ENCODE measurements at places on chromosomes 3 and 15. TPM values are rescaled to one million over a fixed set of nuclear protein-coding genes. Genes with fewer than 3 reads are reported as not detected.

DNA sequence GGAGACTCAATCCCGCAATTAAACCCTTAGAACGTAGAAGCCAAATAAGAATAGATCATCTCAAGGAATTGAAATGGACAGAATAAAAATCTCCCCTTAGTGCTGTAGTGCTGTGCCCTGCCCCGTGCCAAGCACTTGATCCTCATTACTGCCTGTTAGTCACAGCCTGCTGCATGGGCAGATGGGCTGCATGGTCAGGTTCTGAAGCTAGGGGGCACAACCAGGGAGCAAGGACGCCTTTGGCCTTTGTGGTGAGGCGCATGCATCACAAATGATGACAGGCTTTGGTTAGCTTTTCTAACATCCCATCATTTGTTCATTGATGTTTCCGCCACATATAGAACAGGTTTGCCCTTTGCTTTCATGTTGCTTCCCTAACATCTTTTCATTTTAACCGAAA, 336.3 kb upstream of the ADAMTS9 start:
- no peaks in the 10 kb centered on the region for H3K27me3 ChIP-seq
- DNase-seq: no peak
- no peaks in the 10 kb centered on the region for H3K4me1 ChIP-seq
- no peak overlapping the region for H3K4me3 ChIP-seq
- no peaks in the 10 kb centered on the region for H3K36me3 ChIP-seq

Gene ACKR4
- 15.5 TPM for total RNA-seq

DNA sequence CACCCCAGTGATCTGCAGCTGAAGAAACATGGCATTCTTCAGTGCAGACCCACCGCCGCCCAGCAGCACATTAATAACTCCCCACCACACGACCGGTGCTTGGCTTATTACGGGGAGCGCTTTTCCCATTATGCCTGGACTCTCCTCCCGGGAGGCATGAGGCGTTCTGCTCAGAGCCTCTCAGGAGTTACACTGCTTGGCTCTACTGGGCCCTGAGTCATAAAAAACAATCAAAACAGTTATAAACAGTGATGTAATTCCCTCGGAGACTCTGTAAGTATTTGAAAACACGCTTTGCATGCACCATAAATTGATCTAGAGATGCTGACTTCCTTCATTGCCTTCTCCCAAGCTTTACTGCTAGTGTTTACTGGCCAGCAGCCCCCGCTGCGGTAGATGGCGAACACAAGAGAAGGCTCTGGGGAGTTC, 77.1 kb upstream of the SNRPA1 start:
- H3K4me1 ChIP-seq: no peaks in the 10 kb centered on the region
- no peaks in the 10 kb centered on the region for H3K27me3 ChIP-seq
- no peak for DNase-seq
- no peak overlapping the region for H3K4me3 ChIP-seq
- no peaks in the 10 kb centered on the region for H3K36me3 ChIP-seq
- no peak overlapping the region for H3K27ac ChIP-seq

GRCh38 chr3:13080591-13080990, 7.4 kb upstream of the IQSEC1 start:
- DNase-seq: peak; percentile 94
- H3K27ac ChIP-seq: no peak overlapping the region
- no peaks in the 10 kb centered on the region for H3K27me3 ChIP-seq
- H3K4me3 ChIP-seq: no peak overlapping the region
- no peaks in the 10 kb centered on the region for H3K4me1 ChIP-seq

DNA sequence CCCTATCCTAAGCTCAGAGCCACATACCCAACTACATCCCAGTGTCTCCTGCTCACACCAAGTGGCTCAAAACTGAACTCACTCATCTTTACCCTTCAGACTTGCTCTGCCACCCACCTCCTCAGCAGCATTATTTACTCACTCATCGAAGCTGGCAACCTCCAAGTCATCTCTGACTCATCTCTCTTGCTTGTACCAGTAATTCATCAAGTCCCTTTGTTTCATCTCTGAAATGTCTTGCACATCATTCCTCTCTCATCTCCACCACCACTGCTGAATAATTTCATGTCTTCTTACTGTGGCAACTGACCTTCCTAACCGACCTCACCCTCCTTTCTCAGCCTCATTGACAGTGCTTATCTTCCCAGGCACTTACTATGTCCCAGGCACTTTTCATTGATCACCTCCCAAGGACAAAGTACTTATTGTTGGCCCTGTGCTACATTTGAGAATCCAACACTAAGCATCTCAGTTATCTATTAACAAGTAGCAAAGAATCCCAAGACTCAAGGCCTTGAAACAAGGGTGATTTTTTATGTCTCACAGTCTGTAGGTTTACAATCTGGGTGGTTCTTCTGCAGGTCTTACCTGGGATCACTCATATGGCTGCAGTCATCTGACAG, 82.0 kb downstream of the MRPL46 start:
- H3K27me3 ChIP-seq: no peaks in the 10 kb centered on the region
- H3K4me3 ChIP-seq: no peak overlapping the region
- H3K27ac ChIP-seq: no peak overlapping the region
- DNase-seq: no peak
- no peaks in the 10 kb centered on the region for H3K4me1 ChIP-seq

- no peak overlapping the region for H3K27ac ChIP-seq
- H3K4me1 ChIP-seq: no peaks in the 10 kb centered on the region
- DNase-seq: no peak
Observed at GRCh38 chr3:53794597-53794996, 51.6 kb downstream of the CHDH start.

GRCh38 chr15:34318277-34319079, 19.1 kb downstream of the SLC12A6 start:
- H3K27ac ChIP-seq: peak overlapping the region; percentile 61
- H3K4me1 ChIP-seq: peaks cover 4% of the 10 kb centered on the region
- no peaks in the 10 kb centered on the region for H3K36me3 ChIP-seq
- H3K4me3 ChIP-seq: peak overlapping the region; percentile 99

DNA sequence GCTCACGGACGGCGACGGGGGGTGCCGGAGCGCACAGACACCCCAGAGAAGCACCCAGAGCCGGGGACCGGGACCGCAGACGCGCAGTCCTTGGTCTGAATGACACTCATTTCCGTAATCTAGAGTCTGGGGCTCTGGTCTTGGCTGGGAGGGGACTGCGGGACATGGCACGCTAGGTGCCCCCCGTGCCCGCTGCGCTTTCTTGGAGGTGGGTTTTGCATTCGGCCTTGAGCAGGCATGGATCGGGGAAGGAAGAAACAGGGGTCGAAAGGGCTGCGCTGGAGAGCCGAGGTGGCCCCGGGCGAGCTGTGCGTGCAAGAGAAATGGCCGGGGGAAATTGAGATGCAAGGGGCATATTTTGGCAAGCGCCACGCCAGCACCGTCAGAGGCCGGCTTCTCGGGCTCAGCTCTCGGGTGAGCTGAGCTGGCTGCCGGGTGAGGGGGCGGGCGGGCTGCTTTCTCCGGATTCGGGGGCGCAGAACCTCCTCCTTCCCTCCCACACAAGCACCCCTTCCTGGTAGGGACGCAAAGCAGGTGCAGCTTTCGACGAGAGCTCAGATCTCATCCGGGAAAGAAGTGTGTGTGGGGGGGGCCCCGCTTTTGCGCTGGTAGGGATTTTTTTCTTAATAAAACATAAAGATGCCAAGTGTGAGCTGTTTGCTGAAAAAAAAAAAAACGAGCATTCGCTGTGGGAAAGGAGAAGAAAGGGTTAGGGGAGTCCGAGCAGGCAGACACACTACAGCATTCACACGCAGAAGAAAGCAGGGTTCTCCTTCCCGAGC, 963 bp upstream of the NTRK3 start:
- H3K4me3 ChIP-seq: peak overlapping the region; percentile 80
- H3K4me1 ChIP-seq: no peaks in the 10 kb centered on the region
- H3K27me3 ChIP-seq: no peaks in the 10 kb centered on the region
- no peaks in the 10 kb centered on the region for H3K36me3 ChIP-seq

Gene GFM1
- total RNA-seq: 42.3 TPM

DNA sequence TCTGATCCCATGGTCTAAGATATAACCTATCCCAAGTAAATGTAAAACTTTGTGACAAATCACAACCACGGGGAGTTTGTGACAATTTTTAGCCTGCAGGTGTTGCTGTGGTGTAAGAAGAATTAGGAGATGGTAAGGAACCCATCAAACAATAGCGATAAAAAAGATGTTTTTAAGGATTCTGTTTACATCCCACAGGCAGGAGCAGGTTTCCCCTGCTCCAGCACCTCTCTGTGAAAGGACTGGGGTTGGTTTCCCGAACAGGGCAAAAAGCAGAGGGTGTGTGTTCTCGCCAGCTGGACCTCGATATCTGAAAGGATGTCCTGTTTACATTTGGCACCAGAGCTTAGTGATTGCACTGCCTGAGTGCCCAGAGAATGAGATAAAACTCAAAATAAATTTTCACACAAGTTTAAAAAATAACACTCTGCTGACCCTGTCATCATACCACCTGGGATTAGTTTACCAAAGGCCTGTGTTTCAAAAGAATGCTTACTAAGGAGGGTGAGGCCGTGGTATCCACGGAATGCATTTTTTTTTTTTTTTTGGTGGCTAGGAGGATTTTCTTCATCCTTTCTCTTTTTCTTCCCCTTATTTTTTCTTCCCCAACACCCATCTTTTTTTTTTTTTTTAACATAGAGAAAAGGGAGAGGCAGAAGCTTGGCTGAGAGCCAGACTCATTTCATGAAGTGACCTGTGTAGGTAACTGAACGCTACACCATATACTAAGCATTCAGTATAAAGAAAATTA, 151.8 kb upstream of the DPH6 start:
- peaks cover 3% of the 10 kb centered on the region for H3K4me1 ChIP-seq
- H3K36me3 ChIP-seq: no peaks in the 10 kb centered on the region
- no peaks in the 10 kb centered on the region for H3K27me3 ChIP-seq

Gene SNX1
- 122 TPM for total RNA-seq

Gene RFT1
- 16.6 TPM for total RNA-seq

Gene LMAN1L
- 0.30 TPM for total RNA-seq

DNA sequence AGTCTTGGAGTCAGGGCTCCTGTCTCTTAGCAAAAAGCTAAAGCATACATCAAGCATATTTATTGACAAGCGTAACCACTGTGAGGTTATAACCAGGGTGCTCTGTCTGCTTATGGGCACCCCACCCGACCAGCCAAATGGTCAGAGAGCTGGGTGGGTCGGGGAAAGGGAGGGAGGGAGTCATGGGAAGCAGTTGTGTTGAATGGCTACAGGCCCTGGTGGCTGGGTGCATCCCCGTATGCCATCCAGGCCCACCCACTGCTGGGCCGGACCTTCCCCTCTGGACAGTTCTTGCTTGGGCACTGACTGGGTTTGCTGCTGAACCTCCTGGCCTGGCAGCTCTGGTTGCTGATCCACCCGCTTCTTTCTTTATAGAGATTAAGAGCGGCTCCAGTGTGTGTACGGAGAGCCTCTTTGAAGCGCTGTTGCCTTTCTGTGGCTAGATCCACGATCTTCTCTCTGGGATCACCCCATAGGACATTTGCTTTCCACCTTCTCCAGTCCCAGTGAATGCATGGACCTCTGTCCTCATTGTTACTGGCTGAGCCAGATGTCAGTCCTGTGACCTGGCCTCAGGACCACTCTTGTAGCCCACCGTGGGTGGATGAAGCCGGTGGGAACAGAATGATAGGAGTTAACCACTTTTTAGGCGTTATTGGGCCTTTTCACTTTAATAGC, 59.6 kb downstream of the SMAD3 start:
- no peaks in the 10 kb centered on the region for H3K27me3 ChIP-seq
- peaks cover 13% of the 10 kb centered on the region for H3K4me1 ChIP-seq
- DNase-seq: no peak
- no peaks in the 10 kb centered on the region for H3K36me3 ChIP-seq
- H3K4me3 ChIP-seq: no peak overlapping the region
- H3K27ac ChIP-seq: no peak overlapping the region

Gene SPTBN5
- total RNA-seq: 1.9 TPM

- no peaks in the 10 kb centered on the region for H3K4me1 ChIP-seq
- no peaks in the 10 kb centered on the region for H3K27me3 ChIP-seq
- DNase-seq: no peak
- H3K36me3 ChIP-seq: peaks cover 3% of the 10 kb centered on the region
- no peak overlapping the region for H3K27ac ChIP-seq
Observed at GRCh38 chr3:193640165-193640715, 47.2 kb downstream of the OPA1 start.
